ENCODE measurements at places on chromosomes 5 and 9.

DNA sequence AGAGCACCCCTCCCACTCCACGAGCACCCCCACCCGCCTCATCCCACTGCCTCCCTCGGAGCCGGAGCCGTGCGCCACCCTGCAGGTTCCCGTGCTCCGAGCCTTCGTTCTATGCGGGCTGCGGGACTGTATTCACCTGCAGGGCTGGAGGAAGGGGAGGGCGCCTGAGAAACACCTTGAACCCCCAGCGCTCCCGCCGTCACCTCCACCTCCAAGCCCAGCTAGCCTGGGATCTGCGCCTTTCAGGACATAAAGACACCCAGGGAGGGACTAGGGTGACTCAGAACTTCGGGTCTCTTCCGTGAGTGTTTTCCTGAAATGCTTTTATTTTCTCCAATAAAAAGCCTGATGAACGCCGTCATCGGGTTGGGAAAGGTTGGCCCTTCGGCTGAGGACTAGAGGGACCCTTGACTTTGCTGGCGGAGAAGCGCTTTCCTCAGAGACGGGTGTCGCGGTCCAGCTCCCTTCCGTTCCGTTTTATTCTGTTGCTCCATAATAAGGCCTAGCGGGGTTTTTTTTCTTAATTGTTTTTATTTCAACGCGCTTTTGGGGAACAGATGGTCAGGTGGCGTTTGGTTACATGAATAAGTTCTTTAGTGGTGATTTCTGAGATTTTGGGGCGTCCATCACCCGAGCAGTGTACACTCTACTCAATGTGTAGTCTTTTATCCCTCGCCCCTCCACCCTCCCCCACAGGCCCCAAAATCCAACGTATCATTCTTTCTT is 4.6 kb downstream of the TLX3 start:
- no peak for DNase-seq

GRCh38 chr5:145697251-145697990 is 137.7 kb downstream of the PRELID2 start:
- no peak for DNase-seq

- DNase-seq, result peak; percentile 62
These were observed 3.7 kb upstream of the RNF44 start for GRCh38 chr5:176540956-176541337.

GRCh38 chr9:72407114-72407513 is 42.1 kb upstream of the ZFAND5 start:
- DNase-seq, result no peak

DNA sequence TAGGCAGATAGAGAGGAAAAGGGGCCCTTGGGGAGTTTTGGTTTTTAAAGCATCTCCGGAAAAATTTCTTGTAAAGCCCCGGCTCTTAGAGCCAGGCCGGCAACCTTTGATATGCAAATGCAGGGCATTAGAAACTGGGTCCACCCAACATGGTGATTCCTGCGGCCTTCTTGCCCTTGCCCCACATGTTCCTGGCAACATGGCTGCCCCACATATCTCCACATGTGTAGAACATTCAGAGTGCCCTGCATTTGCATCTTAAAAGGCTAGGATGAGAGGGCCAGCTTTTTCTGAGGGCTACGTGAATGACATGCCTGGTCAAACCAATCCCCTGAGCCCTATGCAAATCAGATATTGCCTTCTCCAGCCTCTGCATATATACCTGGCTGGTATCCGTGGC is 5.0 kb upstream of the SNAPC3 start:
- DNase-seq, result no peak

DNA sequence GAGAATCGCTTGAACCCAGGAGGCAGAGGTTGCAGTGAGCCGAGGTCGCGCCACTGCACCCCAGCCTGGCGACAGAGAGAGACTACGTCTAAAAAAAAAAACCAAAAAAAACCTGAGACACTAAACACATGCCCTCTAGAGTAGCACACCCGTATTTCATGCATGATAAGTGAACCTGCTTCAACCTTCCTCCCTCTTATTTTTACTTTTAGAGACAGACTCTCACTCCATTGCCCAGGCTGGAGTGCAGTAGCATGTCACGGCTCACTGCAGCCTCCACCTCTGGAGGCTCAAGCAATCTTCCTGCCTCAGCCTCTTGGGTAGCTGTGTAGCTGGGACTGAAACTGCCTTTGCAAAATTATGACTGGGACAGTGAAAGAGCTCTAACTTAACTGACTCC is 17.6 kb upstream of the NANS start:
- no peak for DNase-seq

GRCh38 chr5:6273090-6273735 is 105.1 kb downstream of the MED10 start:
- DNase-seq, result no peak
